ENCODE measurements at places on chromosomes 7 and 10.

GRCh38 chr10:11677480-11677879 is 64.7 kb upstream of the ECHDC3 start:
- no peak for DNase-seq

DNA sequence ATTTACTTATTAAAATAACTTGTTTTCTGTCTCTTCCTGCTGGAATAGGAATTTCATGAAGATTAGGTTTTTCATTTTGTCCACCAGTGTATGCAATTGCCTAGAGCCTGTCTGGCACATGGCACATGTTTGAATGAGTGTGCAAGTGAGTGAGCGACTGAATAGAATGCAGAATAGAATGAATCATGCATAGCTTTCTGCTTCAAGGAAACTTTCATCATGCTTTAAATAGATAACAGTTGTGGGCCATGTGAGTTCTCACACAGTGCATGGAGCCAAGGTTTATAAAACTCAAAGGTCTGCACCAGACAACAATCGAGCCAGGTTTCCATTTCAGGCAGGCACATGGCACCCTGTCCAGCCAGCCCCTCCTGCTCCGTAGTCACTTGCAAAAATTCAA is 74.2 kb upstream of the HECW1 start:
- no peak for DNase-seq

GRCh38 chr7:151150388-151150787 is 17.1 kb downstream of the GBX1 start:
- DNase-seq = no peak

DNA sequence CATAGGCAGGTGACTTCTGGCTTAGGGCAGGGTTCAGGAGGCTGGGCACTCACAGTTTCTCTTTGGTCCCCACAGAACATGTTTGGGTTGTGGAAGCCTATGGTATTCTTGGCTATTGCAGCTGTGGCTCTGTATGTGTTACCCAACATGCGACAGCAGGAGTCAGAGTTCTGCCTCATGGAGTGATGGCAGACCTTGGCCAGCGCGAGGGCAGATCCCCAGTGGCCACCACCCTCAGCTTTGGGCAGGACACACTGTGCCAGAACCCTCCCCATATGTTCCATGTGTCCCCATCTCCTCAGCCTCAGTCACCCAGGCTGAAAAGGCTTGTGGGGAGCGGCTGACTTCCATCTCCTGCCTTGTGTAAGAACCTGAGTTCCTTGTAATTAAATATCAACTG is 8.5 kb upstream of the FLNC start:
- DNase-seq = no peak

GRCh38 chr10:60291344-60291930 is 98.2 kb downstream of the ANK3 start:
- DNase-seq = no peak

DNA sequence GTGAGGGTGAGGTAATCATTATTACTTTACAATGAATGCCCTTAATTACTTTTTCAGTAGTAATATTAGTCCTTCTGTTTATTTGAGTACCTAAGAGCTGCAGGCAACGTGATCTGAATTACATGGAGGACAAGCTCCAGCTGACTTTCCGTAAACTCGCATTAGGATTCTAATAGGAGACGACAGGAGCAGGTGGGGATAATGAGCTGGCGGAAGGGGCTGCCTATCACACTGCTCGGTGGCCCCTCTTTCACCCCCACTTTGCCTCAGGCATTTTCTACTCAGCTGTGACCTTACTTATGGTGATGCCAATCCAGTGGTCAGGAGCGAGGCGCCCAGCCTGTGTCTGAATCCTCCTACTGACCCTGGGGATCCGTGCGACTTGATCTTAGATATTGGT is at the start of gene C7orf33:
TSS of gene C7orf33 (plus strand) at position 296 of the 400 bp plus-strand sequence. CDS start 160 bp downstream, outside the sequence.
- no peak for DNase-seq

- no peak for DNase-seq
Measured at GRCh38 chr10:36421992-36422391, 703.4 kb upstream of the ANKRD30A start.

- no peak for DNase-seq
Measured at GRCh38 chr7:64990216-64990615, 620 bp downstream of the ZNF117 start.

DNA sequence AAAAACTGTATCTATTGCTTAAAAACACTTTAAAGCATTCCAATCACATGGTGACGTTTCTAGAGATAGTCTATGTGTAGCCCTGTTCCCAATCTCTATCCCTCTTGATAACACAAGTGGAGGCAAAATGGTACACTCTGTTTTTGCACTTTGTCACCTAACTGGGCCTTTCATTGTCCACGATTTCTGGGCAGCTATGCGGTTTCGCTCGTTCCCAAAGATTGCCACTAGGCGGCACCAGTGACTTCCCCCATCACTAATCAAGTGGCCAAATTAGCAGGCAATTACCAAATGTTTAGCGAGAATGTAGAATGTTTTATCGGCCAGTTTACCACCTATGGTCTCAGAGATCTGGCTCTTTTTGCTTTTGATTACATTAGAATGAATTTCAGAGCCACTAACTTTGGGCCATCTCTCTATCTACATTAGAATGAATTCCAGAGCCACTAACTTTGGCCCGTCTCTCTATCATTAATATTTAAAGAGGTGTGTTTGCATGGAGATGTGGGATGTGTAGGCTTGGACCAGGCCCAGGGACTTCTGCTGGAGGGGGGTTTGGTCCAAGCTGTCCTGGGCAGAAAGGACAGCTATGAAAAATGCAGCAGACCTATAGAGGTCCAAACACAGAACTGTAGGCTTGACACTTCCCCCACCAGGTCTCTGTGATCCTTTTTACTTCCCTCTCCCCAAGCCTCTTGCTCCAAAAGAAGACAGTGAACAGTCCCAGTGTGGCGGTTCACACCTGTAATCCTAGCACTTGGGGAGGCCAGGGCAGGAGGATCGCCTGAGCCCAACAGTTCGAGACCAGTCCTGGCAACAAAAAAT is 90.1 kb downstream of the EPC1 start:
- peak; percentile 88 for DNase-seq

DNA sequence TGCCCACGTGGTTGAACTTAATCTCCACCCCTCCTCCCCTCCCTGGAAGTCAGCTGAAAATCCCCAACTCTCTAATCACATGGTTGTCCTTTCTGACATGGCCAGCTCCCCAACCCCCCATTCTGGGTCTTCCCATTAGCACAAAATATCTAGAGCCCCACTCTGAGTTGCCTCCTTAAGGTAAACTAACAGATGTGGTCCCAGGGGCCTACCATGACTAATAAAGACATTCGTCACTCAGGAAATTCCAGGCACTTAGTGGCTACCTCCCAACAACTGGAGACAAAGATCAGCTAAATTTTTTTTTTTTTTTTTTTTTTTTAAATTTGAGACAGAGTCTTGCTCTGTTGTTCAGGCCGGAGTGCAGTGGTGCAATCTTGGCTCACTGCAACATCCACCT is 21.1 kb downstream of the CCDC126 start:
- no peak for DNase-seq

DNA sequence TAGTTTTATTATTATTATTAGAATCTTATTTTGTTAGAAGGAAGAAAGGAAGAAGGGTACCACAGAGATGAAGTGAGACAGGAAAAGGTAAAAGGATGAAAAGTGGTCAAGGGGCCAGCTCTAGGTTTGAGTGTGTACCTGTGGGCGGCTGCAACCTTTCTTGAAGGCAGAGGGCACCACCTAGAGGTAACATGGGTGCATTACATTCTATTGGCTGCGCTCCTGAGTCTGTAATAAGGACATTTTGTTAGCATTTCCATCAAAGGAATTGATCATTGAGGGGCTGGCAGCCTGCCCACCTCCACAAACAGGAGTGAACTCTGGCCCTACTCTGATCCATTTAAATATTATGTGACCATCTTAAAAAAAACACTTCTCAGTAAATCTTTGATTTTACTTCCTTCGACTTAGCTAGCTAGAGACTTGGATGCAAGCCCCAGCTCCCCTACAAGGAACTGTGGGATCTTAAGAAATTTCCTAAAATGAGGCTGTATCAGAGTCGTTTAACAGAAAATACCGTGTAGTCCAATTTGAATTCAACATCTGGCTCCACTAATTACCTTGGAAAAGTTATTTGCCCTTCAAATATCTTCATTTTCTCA is 610.4 kb downstream of the IPMK start:
- DNase-seq = peak; percentile 8

DNA sequence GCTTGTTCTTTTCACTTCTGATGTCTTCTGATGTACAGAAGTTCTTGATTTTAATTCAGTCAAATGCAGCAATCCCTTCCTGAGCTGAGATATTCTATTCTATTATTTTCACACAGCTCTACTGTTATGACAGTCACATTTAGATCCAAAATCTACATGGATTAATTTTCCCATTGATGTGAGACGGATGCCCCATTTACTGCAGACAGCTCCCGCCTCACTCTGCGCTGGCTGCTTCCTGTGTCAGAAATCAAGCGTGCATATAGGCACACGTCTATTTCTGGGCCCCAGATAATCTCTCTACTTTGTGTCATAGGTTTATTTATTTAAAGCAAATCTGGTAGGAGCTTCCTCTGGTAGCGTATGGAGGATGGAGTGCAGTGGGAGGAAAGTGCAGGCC is 6.7 kb downstream of the BNIP3 start:
- DNase-seq = no peak

DNA sequence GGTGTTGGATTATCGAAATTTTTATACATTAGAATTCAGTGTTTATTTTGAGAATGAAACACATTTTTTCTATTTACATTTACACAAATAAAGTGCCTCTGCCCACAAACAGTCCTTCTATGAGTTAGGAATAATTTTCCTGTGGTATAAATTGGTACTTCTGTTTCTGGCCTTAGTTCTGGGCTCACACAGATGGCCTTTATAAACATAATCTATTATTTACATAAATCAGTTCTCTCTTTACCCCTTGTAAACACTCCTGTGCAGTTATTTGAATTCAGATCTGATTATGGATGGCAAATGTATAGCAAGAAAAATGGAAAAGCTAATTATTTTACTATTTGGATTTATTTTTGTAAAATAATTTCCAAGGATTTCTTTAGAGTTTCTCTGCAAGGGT is 143.2 kb downstream of the PRKG1 start:
- DNase-seq = no peak

- no peak for DNase-seq
Measured at GRCh38 chr10:69214666-69215131, 5.4 kb upstream of the HKDC1 start.

DNA sequence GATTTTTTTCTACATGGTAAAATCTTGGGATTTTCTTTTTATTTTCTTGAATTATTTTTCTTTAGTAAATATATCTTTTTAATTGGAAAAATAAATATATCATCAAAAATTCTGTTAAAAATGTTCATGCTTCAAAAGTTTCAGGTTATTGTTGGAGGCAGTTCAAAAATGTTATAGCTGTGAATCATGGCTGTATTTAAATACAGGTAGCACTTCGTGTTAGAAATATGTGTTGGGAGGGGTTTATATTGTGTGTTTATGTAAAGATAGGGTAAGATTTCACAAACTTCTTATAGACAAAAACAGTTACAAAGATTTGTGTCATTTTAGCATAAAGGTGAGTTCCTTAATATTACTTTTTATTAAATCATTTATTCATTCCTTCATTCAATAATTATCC is 60.4 kb downstream of the HDAC9 start:
- DNase-seq = no peak

- peak; percentile 68 for DNase-seq
Measured at GRCh38 chr10:59894114-59894513, 12.2 kb downstream of the CCDC6 start.

DNA sequence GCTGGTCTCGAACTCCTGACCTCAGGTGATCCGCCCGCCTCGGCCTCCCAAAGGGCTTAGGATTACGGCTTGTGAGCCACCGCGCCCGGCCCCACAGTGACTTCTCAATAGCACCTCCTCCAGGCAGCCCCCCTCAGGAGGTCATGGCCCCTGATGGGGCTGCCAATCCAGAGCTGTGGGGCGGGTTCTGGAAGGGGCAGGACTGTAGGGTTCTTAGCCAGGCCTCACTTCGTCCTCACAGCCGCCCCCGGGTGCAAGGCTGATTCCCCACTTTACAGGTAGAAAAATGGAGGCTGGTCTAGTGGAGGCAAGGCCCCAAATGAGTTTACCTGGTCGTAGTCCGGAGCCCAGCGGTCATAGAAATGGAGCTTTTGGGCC is 638 bp downstream of the METTL27 start:
- DNase-seq = peak; percentile 67

DNA sequence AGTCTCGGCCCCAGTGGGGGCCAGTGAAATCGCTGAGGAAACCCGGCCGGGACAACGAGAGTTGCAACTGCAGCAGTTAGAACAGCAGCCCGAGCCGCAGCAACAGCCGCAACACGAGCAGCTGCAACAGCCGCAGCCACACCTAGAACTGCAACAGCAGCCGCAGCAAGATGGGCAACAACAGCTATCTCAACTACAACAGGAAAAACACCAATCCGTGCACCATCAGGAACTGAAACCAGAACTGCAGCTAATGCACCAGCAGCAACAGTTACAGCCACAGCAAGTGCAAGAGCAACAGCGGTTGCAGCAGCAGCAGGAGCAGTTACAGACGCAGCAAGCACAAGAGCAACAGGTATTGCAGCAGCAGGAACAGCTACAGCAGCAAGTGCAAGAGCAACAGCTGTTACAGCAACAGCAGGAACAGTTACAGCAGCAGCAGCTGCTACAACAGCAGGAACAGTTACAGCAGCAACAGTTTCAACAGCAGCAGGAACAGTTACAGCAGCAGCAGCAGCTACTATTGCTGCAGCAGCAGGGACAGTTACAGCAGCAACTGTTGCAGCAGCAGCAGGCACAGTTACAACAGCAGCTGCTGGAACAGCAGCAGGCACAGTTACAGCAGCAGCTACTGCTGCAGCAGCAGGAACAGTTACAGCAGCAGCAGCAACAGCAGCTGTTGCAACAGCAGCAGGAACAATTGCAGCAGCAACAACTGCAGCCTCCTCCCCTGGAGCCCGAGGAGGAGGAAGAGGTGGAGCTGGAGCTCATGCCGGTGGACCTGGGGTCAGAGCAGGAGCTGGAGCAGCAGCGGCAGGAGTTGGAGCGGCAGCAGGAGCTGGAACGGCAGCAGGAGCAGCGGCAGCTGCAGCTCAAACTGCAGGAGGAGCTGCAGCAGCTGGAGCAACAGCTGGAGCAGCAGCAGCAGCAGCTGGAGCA is 6.1 kb downstream of the ZNF853 start:
- no peak for DNase-seq

- no peak for DNase-seq
Measured at GRCh38 chr7:106794276-106795083, 70.6 kb upstream of the PIK3CG start.

DNA sequence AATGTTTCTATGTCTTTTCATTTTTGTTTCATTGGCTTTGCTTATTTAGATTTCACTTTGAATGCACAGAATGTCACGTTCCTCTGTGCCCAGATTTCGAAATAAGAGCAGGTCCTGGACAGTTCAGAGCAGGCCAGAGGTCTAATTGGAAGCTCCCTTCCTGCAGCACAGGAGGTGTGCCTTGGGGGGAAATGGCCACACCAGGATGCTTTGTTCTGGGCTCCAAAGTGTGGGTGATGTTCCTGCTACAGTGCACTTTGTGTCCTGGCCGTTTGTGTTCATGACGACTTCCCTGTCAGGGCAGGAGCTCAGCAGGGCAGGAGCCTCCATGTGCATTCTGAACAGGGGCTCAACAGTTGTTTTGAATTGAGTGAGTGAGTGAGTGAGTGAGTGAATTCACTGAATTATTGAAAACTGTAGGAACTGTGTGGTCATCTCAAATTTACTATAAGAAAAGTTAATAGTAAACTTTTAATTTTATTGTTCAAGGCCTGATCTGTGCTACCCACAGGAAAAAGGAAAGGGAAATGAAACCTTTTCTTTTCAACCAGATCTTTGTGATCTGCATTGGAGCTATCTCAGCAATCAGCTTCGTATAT is 109.5 kb upstream of the GJD4 start:
- DNase-seq = no peak
